ENCODE measurements at places on chromosomes 3 and 15.

GRCh38 chr3:133038731-133039375, 662 bp downstream of the TMEM108 start:
- no peak for DNase-seq

DNA sequence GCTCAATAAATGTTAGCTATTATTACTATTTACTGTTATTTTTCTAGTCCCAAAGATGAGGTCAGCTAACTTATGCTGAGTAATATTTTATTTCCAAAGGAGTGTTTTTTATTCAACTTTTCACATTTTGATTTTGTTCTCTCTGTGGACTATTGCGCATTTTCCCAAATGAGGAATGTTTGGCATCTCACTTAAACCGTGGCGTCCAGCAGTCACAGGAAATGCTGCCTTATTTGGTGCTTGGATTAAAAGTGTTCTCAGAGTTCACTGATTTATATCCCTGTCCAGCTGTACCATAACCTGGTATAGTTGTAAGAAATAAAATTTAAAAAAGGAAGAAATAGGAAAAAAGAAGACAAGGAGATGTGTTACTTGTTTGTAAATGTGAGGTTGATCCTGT, 166.8 kb downstream of the THSD4 start:
- DNase-seq = no peak

GRCh38 chr3:11638495-11639358, 5.0 kb downstream of the VGLL4 start:
- DNase-seq = no peak

DNA sequence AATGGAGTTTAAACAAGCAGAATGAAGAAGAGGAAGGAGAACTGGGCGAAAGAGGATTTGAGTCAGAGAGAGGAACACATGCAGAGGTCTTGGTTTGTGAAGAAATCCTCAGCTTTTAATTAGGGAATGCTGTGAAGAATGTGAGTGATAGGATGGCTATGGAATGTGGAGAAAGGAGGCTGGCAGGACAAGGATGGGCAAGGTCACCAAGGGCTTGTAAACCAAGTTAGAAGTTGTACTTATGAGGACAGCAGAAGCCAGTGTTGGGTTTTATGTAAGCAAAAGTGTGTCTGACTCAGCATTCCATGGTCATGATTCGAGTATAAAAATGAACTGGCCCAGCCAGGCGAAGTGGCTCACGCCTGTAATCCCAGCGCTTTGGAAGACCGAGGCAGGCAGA, 60.0 kb upstream of the IL12A start:
- no peak for DNase-seq

DNA sequence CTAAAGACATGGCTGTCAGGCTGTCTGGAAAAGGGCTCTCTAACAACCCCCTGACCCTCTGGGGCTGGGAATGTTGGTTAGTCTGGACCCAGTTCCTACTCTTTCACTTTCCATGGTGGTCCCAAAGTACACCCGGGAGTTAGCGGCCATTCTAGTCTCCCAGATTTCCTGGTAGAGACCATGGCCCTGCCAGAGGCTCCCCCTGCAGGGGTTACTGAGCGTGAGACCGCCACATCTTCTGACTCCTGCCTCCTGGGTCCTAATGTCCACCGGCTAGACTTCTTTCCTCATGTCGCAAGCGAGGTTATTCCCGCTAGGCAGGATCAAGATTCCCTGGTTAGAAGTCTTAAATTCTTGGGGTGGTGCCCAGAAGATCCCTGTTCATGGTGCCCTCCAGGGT, 540.0 kb upstream of the ROBO1 start:
- no peak for DNase-seq

DNA sequence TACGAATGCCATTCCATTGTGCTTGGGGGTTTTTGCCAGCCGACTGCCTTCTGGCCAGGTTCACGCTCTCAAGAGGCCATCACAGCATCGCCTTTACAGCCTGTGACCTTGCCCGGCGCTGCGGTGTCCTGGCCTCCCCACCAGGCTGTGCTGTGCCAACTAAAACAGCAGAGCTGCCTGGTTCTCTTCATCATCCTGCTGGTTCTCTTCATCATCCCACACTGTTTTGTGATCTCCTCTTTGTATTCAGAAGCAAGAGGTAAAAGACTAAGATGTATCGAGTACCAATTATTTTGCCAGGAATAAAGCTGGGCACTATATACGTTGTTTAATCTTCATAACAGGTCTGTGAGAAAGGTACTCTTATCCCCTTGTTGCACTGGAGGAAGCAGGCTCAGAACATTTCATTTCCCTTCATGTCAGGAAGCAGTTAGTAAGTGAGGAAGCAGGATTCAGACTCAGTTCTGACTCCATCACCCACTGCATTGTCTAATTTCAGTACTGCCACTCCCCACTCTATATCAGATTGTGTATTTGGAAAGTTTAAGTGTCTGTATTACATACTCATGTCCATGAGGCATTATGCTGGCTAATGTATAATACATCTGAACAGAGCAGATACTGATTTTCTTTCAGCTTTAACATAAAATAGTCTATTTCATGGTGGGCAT, 92.7 kb downstream of the LRRC28 start:
- DNase-seq = peak; percentile 12

DNA sequence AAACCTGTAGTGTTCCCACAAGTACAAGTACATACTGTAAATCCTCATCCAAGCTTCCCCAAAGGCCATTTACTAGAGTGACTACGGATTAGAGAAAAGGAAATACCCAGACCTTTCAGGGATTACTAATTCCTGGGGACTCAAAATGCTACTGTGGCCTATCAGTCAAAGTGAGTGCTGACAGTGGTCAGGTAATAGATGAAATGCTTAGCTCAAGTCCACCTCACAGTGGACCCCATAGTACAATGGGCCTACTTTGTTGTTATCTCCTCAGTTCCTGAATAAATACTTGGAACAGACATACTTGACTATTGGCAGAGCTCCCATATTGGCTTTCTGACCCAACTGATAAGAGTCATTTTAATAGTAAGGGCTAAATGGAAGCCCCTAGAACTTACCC, 61.6 kb downstream of the MAP4 start:
- no peak for DNase-seq

DNA sequence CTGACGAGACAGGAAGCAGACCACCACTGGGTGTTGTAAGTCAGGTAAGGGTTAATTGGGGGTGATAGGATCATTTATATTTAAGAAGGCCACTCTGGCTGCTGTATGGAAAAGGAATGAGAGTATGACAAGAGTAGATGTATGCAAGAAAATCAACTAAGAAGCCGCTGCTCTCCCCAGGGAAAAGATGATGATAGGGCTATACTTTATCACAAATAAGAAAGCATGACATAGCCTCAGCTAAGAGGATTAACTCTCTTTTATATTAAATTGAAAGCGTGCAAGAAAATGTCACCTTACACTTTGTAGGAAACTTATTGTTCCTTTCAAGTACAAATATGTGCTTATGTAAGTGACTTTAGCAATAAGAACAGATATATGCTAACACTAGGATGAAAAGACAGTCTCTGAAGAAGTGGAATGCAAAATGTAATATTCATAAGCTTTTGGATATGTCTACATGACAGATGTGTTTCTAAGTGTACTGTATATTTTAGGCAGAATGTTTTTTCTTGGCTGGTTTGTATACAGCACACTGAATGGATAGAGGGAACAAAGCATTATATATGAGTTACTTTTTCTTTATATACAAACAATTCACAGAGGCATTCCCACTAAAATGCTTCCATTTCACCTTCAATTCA, 8.7 kb upstream of the NDUFB4 start:
- no peak for DNase-seq
